ENCODE measurements at places on chromosomes 2 and 18.

DNA sequence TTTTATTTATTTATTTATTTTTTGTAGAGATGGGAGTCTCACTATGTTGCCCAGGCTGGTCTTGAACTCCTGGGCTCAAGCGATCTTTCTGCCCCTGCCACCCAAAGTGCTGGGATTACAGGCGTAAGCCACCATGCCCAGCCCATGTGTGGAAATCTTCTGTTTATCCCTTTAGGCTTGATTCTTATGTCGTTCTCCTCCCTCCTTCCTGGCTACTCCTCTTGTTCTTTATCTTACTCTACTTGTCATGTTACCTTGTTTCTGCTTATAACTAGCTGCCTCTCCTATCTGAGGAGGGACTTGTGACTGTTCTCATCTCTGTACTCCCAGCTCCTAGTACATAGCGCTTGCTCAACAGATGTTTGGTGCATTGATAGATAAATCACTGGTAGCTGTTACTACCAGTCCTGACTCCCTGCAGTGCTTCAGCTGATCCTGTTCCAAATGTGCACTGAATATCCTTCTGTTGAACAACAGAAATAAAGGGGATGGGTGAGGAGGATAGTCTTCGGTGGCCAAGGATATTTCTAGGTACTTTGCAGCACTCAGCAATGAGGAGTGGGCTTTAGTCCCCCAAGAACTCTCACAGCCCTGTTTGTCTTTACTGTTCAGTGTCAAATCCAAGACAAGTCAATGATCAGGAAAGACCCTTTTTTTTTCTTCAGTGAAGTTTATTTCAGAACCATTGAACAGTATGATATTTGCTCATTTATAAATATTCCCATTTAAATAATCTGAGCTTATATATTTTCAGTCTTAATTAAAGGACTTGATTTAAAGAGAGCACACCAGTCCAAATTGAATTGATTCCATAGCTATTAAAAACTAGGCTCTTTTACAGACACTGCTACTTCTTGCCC, 7.2 kb downstream of the IL1B start:
- DNase-seq = no peak

GRCh38 chr2:234952270-234953115, 676 bp downstream of the SH3BP4 start:
- DNase-seq = no peak

GRCh38 chr18:35283923-35284794, 5.9 kb downstream of the ZSCAN30 start:
- no peak for DNase-seq

- no peak for DNase-seq
These were observed 69.7 kb downstream of the TGOLN2 start for GRCh38 chr2:85257970-85258605.

GRCh38 chr2:222756951-222757650, 85.6 kb downstream of the MOGAT1 start:
- no peak for DNase-seq

GRCh38 chr18:51617167-51617566, 419.7 kb upstream of the MEX3C start:
- no peak for DNase-seq

GRCh38 chr2:207296265-207296948, 130.7 kb upstream of the KLF7 start:
- DNase-seq = no peak

DNA sequence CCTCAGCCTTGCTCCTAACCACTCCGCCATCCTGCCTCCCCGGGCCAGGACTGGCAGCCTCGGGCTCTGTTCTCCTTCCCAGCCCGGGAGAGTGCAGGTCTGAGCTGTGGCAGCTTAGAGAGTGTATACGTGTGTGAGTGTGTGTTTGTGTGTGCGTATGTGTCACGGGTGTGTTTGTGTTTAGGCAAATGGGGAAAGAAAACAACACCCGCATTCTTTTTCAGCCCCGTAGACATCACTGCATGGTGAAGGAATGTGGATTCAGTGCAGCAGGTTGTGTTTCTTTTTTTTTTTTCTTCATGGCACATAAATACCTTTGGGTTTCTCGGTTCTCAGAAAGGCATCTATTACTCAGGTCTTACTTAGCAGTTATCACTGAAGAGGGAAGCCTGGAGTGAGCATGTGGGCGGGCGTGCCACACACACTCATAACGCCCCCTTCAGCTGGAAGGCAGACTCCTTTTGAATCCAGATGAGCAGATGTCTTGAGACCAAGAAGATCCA, 44.2 kb downstream of the GLI2 start:
- no peak for DNase-seq

GRCh38 chr18:79497638-79498081, 101.9 kb downstream of the NFATC1 start:
- DNase-seq = no peak

- DNase-seq = no peak
These were observed 53.3 kb downstream of the PIKFYVE start for GRCh38 chr2:208319391-208319790.

DNA sequence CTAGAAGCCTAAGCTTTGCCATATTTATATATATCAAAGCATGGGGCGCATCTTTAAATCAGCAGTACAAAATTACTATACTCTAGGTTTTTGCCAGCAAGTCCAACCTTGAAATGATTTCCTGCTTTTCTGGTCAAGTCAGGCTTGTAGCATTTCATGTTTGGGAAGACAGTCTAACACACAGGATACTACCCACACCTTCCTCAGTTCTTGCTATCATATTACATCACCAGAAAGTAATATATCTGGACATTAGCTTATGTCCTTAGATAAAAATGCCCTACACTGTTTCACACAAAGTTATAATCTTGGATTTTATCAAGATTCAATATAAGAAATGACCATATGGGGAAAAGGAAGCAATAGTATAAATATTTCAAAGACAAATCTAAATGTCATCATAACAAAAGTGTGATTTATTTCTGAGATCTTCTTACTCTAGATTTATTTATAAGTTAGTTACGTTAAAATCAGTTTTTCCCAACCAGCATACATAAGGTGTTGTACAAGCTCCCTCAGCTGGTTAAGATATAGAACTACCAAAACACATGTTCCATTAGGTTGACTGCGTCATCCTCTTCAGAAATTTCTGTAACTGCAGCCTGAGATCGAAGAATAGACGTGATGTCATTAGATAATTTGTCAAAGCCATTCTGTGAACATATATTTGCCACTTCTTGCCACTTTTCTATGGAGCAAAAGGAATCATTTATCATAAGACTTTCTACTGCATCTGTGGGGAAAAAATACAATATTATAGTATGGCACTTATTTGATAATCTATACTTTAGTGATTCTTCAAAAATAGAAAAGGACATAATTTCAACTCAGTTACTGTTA, 56.6 kb downstream of the CLHC1 start:
- no peak for DNase-seq
